ENCODE measurements at places on chromosomes 4 and X. TPM values are rescaled to one million over a fixed set of nuclear protein-coding genes. Genes with fewer than 3 reads are reported as not detected.
A peak's percentile ranks its signal among the peaks of the same experiment; 100 is the strongest.

Gene TENT5D
- not detected for total RNA-seq

Gene CWH43
- total RNA-seq: not detected

Gene TRO
- 13.6 TPM for total RNA-seq

Gene PDLIM3
- total RNA-seq: 12.2 TPM

Gene BTK
- 0.13 TPM for total RNA-seq

Gene CLDN22
- total RNA-seq: not detected

Gene ANOS1
- total RNA-seq: 0.55 TPM

Gene AFF2
- not detected for total RNA-seq

Gene NPY5R
- not detected for total RNA-seq

Gene DCAF12L2
- not detected for total RNA-seq

Gene SLC9B1
- 0.49 TPM for total RNA-seq

Gene RS1
- not detected for total RNA-seq

Gene SYP
- total RNA-seq: 0.46 TPM

Gene SMIM43
- total RNA-seq: not detected

GRCh38 chrX:19857131-19857530 lies 30.3 kb downstream of the SH3KBP1 start:
- no peak for DNase-seq

- DNase-seq: no peak
Observed at GRCh38 chr4:56607926-56608325, 73.2 kb downstream of the HOPX start.

GRCh38 chr4:15144249-15144966 lies 142.1 kb downstream of the CPEB2 start:
- DNase-seq: no peak

- DNase-seq: no peak
Observed at GRCh38 chr4:69025191-69025998, 70.9 kb upstream of the UGT2B7 start.

DNA sequence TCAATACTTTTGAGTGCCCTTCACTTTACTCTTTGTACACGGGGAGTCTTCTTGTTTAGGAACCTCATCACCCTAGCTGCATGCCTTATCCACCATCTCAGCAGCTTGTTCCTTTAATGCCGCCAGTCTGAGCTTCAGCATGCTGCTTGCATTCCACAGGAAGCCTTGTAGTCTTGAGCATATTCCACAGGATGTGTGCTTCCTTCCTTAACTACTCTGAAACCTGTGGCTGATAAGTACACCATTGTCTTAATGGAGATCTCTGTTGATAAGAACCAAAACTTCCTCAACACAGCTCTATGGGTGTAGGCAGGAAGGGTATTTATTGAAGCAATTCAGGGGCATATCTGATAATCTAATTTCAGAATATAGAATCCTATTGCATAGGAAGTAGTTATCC lies 24.4 kb upstream of the CCNI start:
- DNase-seq: peak; percentile 83

- no peak for DNase-seq
Observed at GRCh38 chr4:74395633-74396032, 30.7 kb downstream of the EREG start.

DNA sequence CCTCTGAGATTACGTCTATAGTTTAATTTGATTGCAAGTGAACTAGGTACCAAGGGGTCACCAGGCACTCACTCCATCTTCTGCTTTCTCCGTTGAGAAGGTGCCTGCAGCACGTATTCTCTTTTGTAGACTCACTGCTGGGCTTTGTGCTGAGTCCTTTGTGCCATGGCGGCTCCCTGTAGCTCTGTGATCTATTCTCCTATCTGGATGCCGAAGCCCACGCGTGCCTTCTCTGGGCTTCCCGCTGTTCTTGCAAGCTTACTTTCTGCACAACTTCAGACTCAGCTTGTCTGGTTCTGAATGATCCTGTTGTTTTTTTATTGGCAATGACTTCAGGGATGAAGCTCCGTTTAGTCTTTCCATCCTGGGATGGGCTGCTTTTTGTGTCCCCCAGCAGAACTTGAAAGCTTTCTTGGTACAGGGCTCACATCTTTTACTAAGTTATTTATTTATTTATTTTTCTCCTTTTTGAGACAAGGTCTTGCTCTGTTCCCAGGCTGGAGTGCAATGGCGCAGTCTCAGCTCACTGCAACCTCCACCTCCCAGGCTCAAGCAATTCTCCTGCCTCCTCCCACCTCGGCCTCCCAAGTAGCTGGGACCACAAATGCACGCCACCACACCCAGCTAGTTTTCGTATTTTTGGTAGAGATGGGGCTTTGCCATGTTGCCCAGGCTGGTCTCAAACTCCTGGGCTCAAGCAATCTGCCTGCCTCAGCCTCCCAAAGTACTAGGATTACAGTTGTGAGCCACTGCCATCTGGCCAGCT lies 100.9 kb upstream of the NKX1-1 start:
- no peak for DNase-seq

DNA sequence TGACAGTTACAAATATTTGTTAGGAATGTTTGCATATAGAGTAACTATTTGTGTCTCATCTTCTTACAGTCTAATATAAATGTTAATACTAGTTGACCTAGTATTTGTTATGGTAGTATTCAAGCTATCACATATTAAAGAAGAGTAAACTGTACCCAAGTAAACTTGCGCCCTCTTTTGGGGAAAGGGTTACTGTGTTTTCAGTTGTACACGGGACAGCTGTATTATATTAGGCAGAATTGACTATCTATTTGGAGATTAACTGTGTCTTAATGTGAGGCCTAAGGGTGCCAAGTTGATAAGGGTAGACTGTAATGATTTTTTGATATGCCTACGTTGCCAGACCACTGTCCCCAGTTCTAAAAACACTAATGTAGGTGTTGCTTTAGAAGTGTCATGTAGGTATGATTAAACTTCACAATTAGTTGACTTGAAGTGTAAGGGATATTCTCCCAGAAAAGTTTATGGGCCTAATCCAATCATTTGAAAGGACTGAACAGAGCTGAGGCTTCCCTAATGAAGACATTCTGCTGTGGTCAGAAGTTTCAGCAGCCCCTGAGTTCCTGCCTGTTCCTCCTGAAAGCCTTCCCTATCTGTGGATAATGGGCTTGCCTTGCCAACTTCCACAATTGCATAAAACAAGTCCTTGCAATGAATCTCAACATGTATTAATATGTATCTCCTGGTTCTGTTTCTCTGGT lies 172.8 kb upstream of the CXCL13 start:
- no peak for DNase-seq

DNA sequence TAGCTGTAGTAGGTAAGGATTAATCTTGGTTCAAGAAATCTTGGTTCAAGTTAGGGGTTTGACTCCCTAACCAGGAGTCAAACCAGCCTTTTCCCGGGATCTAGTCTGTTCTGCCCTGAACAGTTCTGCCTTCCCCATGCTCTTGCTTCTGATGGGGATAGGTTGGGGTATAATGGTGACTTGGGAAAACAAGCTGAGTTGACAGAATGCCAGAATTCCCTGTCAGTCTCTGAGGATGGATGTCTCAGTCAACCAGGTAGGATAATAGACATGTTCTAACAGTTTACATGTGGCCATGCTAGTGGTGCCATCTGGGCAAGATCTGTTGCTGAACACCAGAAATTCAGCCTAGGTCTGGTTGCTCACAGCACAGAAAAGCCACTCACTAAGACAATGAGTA lies 51.4 kb downstream of the RAB40AL start:
- DNase-seq: no peak

DNA sequence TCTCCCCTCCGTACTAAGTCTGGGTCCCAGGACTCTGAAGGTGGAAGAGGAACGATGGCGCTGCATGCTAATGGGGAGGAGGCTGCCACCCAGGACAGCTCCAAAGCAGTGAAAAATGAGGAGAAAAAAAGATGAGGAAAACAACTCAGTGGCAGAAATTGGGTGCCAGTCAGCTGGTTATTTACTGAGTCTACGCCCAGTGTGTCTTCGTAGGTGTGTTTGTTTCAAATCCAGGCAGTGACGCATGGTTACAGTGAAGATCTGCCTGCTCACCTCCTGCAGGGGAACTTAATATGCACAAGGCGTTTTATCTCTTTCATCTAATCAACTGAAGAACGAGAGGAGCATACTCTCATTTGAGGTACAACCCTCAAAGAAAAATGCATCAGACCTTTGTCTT lies 70.9 kb upstream of the FBXW7 start:
- DNase-seq: no peak

GRCh38 chr4:3518511-3518880 lies 13.7 kb downstream of the LRPAP1 start:
- no peak for DNase-seq

DNA sequence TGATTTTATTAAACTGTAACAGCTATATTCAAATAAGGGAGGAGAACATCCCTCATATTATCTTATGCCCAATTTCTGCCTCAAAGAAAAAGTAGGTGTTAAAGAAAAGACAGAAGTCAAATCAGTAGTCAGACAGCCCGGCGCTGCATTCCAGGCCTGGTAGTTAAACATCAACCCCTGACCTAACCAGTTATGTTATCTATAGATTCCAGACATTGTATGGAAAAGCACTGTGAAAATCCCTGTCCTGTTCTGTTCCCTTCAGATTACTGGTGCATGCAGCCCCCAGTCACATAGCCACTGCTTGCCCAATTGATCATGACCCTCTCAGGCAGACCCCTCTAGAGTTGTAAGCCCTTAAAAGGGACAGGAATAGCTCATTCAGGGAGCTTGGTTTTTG lies 269.9 kb upstream of the GALNT7 start:
- DNase-seq: no peak

DNA sequence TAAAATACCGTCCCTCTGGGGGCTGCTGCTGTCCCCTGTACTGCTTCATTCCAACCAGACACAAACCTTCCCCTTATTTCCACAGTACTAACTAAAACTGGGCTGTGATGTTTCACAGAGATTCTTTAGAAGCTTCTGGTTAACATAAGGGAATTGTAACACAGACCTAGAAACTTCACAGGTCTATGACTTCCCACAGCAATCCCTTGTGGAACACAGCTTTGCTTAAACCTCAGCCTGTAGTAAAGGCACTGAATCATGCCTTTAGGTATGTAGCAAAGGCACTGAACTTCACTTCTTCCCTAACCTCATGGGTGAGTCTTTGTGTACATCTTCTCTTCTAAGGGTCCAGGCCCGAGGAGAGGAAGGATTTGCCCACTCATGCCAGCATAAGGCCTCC lies 49.4 kb downstream of the SPINK2 start:
- no peak for DNase-seq

DNA sequence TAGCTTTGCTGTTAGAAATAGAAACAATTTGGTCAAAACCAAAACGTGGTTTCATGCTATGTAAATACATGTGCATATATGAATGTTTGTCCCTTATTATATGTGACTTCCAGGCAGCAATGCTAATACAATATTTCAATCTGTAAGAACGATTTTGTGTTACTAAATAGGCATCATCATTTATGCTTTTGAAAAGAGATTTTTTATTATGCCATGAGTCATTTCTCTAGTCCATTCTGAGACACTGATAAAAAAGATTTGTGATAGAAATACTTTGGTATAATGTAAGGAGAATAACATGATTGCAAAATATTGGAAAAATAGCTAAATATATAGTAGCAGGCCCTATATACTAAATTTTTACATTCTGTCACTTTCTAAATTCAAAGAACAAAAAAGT lies 28.9 kb downstream of the SYNPO2 start:
- no peak for DNase-seq

DNA sequence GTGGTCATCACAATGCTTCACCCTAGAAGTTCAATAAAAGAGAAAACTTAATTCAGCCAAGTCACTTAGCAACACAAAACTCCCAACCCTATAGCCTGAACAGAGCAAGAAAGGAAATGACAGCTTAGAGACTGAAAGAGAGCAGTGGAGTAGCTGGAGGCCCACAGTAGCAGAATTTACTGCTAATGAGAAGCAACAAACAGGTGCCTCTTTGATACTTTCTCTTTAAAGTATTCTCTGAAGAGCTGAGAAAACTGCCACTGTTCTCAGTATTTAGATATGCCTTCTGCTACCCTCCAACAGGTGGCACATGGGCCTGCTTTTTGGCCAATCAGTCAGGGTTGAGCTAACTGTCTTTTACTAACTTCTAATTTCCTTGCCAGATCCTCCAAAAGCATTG lies 240.0 kb downstream of the GPC3 start:
- DNase-seq: no peak

GRCh38 chrX:10173331-10173900 lies 16.6 kb downstream of the CLCN4 start:
- peak; percentile 62 for DNase-seq

- DNase-seq: no peak
Observed at GRCh38 chrX:10070714-10071436, 85.9 kb upstream of the CLCN4 start.

- DNase-seq: no peak
Observed at GRCh38 chrX:94057385-94057784, 383.4 kb downstream of the FAM133A start.

DNA sequence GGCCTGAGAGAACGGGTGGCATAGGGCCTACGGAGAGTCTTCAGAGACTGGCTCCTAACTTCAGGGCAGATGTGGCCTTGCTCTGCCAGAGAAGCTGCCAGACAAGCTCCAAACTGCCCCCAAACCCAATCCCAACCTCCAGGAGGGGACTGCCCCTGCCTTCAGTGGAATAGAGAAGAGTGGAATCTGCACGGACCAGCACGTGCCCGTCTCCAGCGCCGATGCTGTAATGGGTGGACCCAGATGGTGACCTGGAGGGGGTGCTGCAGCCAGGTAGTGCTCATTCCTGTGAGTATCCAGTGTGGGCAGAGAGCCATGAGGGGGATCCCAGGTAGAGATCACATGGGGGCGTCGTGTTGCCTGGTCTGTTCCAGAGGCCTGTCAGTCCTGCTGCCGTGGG lies 73.2 kb upstream of the NKX1-1 start:
- no peak for DNase-seq

GRCh38 chr4:7559741-7560395 lies 125.1 kb upstream of the PSAPL1 start:
- no peak for DNase-seq

DNA sequence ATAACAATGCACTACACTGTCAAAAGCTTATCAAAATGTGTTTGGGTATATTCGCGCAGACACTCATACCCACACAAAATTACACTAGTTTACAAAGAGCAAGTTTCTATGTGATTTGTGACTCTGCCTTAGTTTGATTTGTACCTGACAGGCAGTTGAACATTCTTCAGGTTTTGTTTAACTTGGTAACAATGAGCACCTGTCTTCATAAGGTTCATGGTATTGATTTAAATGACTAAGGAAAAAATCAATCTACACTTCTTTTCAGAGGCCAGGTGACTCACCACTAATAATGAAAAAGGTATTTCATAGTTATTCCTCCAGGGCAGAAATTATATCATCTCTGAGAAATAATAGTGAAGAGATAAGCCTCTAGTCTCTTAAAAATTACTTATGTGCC lies 1114.6 kb upstream of the AGA start:
- DNase-seq: no peak
